ENCODE measurements at places on chromosomes 7 and 10. TPM values are rescaled to one million over a fixed set of nuclear protein-coding genes. Genes with fewer than 3 reads are reported as not detected.

- no peaks in the 10 kb centered on the region for H3K4me1 ChIP-seq
- no peak overlapping the region for H3K27ac ChIP-seq
- no peak overlapping the region for H3K4me3 ChIP-seq
- no peak for DNase-seq
- H3K36me3 ChIP-seq, result no peaks in the 10 kb centered on the region
Observed at GRCh38 chr7:12623885-12624498, 53.5 kb downstream of the SCIN start.

DNA sequence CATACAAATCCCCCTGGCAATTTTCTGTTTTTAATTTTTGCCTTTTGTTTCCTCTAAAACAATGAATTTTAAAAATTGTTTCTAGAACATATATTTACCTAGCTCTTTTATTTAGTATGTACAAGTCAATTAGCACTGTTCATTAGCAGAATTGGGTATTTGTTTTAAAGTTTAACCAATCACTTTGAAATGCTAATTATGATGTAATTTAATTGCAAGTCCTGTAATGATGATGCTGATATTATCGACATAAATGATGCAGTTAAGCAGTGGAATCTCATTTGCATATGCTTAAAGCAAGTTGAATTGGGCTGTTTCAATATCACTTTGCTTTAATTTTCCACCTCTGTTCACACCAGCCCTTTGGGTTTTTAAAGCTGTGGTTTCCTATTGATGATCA, 2.7 kb downstream of the FOXP2 start:
- peak overlapping the region; percentile 79 for H3K27ac ChIP-seq
- H3K4me3 ChIP-seq, result peak overlapping the region; percentile 53
- no peaks in the 10 kb centered on the region for H3K27me3 ChIP-seq

DNA sequence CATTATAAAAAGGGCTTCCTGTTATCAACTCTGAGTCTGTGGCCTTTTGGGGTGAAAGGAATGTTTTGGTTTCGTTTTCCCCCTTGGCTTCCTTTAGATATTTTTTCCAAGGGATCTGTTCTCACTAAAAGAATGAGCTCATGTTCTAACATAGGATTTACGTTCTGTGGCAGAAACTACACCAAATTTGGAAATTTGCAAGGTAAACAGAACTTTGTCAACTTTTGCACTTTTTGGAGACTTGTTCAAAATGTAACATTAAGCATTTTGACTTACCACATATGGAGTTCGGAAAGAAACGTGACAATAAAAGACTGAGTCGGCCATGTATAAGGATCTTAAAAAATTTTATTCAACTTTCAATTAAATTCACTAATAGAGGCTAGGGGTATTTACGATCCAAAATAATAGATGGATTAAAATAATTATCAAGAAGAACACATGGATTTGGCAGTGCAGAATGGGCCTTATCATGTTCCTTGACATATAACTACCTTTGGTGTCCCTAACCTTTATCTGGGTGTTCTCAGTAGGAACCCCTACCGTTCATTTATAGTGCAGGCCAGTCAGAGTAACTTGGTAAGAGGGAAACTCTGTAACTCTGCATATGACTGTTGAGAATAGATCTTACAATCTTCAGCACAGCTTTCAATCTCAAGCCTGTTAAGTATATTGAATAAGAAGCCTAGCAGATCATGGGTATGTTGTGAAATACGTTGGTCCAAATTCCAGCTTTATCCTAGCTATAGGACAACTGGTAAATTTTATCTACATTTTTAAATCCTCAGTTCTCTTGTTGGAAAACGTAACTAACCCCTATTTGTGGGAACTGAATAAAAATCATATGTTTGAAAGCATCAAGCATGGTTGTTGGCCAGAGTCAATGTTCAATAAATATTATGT, 11.8 kb downstream of the CPED1 start:
- H3K4me3 ChIP-seq, result peak overlapping the region; percentile 10
- no peaks in the 10 kb centered on the region for H3K27me3 ChIP-seq
- peak overlapping the region; percentile 95 for H3K27ac ChIP-seq
- H3K4me1 ChIP-seq, result peaks cover 85% of the 10 kb centered on the region
- no peak for DNase-seq
- H3K36me3 ChIP-seq, result no peaks in the 10 kb centered on the region

GRCh38 chr7:14761510-14762296, 140.8 kb downstream of the DGKB start:
- H3K27ac ChIP-seq, result peak overlapping the region; percentile 60
- peak; percentile 92 for DNase-seq
- peaks cover 43% of the 10 kb centered on the region for H3K4me1 ChIP-seq
- no peaks in the 10 kb centered on the region for H3K27me3 ChIP-seq
- no peak overlapping the region for H3K4me3 ChIP-seq

DNA sequence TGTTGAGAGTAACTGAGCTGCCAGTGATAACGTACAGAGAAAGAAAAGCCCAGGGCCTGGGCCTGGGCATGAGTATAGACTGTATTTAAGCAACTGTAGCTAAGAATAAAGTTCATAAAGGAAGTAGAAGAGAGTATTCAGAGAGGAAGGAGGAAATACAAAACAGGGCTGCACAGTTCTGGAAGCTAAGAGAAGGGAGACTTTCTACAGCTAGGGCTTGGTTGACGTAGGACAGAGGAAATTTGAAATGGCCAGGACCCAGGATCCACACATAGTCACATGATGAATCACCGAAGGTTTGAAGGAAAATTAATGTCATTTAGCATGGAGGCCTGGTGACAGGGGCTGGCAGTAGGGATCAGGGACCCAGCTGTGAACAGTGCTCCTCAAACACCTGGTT, 66.7 kb downstream of the ARL4A start:
- DNase-seq, result no peak
- H3K4me3 ChIP-seq, result no peak overlapping the region
- H3K27me3 ChIP-seq, result no peaks in the 10 kb centered on the region
- no peaks in the 10 kb centered on the region for H3K4me1 ChIP-seq
- no peaks in the 10 kb centered on the region for H3K36me3 ChIP-seq
- H3K27ac ChIP-seq, result no peak overlapping the region

GRCh38 chr7:16712916-16713315, 40.6 kb upstream of the TSPAN13 start:
- no peaks in the 10 kb centered on the region for H3K36me3 ChIP-seq
- H3K4me3 ChIP-seq, result no peak overlapping the region
- no peak overlapping the region for H3K27ac ChIP-seq
- peaks cover 4% of the 10 kb centered on the region for H3K4me1 ChIP-seq

The NXPH1 gene
- total RNA-seq, result not detected

The LIPJ gene
- not detected for total RNA-seq

The MARVELD1 gene
- 17.3 TPM for total RNA-seq

The CRYGN gene
- 1.4 TPM for total RNA-seq

The RBP3 gene
- total RNA-seq, result not detected

Measured in sigmoid colon (tissue), 7 donors.